Kidney (tissue), 22 donors: ENCODE measurements at places on chromosomes 1 and 21. TPM values are rescaled to one million over a fixed set of nuclear protein-coding genes. Genes with fewer than 3 reads are reported as not detected.

DNA sequence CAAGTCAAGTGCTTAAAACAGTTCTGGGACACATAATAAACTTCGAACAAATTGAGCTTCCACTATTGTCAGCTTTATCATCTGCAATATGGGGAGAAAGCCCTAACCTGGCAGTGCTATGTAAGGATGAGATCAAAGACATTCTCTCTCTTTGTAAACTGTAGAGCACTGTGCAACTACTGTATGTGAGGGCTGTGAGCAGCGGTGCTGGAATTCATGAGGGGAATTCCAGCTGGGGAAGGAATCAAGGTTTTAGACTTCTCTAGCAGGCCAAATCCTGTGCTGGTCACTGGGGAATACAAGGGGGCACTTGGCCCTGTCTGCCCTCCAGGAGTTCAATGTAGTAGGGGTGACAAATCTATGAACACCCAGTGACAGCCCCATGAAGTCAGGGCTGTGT lies 9.3 kb downstream of the FAM151A start:
- no peak for DNase-seq

GRCh38 chr1:43912607-43913006 lies 21.0 kb upstream of the ARTN start:
- no peak for DNase-seq

GRCh38 chr21:46181953-46182547 lies 2.2 kb downstream of the SPATC1L start:
- DNase-seq, result peak; percentile 74

GRCh38 chr1:4127592-4128140 lies 227.6 kb upstream of the C1orf174 start:
- DNase-seq, result no peak

The OR14A2 gene
- not detected for total RNA-seq

The MYBPH gene
- total RNA-seq, result not detected

The RAB25 gene
- total RNA-seq, result 51.4 TPM

The RRP1B gene
- total RNA-seq, result 17.8 TPM

The SAMD13 gene
- total RNA-seq, result 4.5 TPM

DNA sequence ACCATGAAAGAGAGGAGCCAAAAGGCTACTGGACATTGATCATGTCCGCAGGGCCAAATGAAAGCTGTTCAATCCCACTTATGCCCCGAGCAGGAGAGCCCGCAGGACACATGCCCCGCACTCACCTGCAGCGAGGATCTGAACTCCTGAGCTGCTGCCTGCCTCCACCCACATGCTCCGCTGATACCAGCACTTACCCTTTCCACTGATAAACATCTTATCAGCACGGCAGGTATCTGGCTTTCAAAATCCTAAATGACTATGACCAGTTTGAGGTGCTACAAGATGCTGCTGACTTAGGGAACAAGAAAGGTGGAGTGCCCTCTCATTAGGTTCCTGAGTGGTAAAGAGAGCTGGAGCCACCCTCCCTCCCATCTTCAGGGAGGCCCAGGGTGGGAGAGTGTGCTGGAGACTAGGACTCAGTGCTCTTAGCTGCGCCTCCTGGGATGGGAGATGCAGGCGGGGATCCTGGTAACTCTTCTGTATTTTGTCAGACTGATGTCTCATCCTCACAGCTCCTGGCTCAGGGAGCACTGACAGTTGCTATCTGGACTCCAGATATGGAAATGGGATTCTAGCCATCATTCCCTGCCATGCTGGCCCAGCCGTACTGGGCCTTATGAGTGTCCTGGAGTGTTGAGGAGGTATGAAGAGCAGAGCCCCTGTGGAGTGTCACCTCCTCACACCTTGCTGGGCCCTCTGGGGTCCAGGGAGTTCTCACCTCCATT lies 86.4 kb upstream of the F3 start:
- no peak for DNase-seq

DNA sequence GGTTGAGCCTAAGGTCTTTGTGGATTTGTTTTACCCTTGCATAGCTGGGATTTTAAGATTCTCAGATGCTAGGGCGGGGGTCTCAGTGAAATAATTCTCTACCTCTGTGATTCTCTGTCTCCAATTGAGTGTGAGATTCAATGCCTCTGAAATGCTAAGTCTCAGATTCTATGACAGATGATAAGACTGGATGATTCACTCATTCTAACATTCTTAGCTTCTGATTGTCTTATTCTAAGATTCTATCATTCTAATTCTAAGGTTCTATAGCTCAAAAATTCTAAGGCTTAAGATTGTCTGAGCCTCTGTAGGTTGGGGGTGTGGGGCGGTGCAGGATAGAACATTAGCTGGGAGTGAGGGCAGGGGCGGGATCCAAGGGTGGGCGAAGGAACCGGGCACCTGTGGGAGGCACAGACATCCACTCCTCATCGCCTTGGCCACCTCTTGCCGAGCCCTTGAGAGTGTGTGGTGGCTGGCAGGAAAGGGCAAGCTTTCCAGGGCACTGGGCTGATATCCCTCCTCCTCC lies 29.5 kb downstream of the ADGRB2 start:
- no peak for DNase-seq

The OPTC gene
- total RNA-seq, result not detected

- peak; percentile 48 for DNase-seq
Measured at GRCh38 chr21:42565206-42565810, 51.7 kb downstream of the SLC37A1 start.
